A549 treated with CORT108297 at 1 μM for 4 hours (cell line): ENCODE measurements at places on chromosomes 16 and 17. TPM values are rescaled to one million over a fixed set of nuclear protein-coding genes. Genes with fewer than 3 reads are reported as not detected.

The SLFN11 gene
- total RNA-seq: 4.7 to 6.7 TPM (median 6.2 TPM) in 5 replicates

The GAS2L2 gene
- 0.06 to 0.15 TPM (median 0.09 TPM) in 5 replicates for total RNA-seq

The NOG gene
- 0.76 to 1.2 TPM (median 1.1 TPM) in 5 replicates for total RNA-seq

The ZNF646 gene
- total RNA-seq: 7.5 to 12.1 TPM (median 10.1 TPM) in 5 replicates

The NAGS gene
- 0.84 to 1.2 TPM (median 1.1 TPM) in 5 replicates for total RNA-seq

The PRR35 gene
- 0.11 to 0.21 TPM (median 0.16 TPM) in 5 replicates for total RNA-seq

The SEPTIN1 gene
- 0.58 to 2.5 TPM (median 2.1 TPM) in 5 replicates for total RNA-seq

The ACSF2 gene
- total RNA-seq: 10.1 to 14.8 TPM (median 13.8 TPM) in 5 replicates

The ANTKMT gene
- total RNA-seq: 27.8 to 63.8 TPM (median 62.1 TPM) in 5 replicates

The PTGES3L gene
- total RNA-seq: 0.67 to 1.4 TPM (median 1.2 TPM) in 5 replicates

The CRHR1 gene
- 0.13 to 0.16 TPM (median 0.14 TPM) in 3 of 5 replicates, not detected in the others for total RNA-seq

The CFAP97D1 gene
- total RNA-seq: 0.02 TPM in 3 of 5 replicates, not detected in the others

The PRR15L gene
- total RNA-seq: 0.39 to 0.75 TPM (median 0.54 TPM) in 5 replicates

The TMC7 gene
- 7.2 to 10.8 TPM (median 9.9 TPM) in 5 replicates for total RNA-seq

The IRF8 gene
- 0.20 to 0.54 TPM (median 0.38 TPM) in 5 replicates for total RNA-seq

The GGA3 gene
- 23.6 to 32.4 TPM (median 30.9 TPM) in 5 replicates for total RNA-seq

The RNF157 gene
- total RNA-seq: 5.1 to 6.0 TPM (median 5.7 TPM) in 5 replicates

The KRTAP2-2 gene
- not detected in 5 replicates for total RNA-seq

The KRT39 gene
- not detected in 5 replicates for total RNA-seq

The IL21R gene
- 0.03 TPM in 1 of 5 replicates, not detected in the others for total RNA-seq

The MYLK3 gene
- total RNA-seq: 0.01 to 0.09 TPM (median 0.07 TPM) in 5 replicates

The C17orf75 gene
- total RNA-seq: 25.7 to 28.8 TPM (median 28.1 TPM) in 5 replicates

The FBXW10 gene
- total RNA-seq: 0.92 to 1.7 TPM (median 1.3 TPM) in 5 replicates

The NPIPB9 gene
- 1.4 to 2.3 TPM (median 1.7 TPM) in 5 replicates for total RNA-seq
